ENCODE measurements at places on chromosomes 11 and 22.

DNA sequence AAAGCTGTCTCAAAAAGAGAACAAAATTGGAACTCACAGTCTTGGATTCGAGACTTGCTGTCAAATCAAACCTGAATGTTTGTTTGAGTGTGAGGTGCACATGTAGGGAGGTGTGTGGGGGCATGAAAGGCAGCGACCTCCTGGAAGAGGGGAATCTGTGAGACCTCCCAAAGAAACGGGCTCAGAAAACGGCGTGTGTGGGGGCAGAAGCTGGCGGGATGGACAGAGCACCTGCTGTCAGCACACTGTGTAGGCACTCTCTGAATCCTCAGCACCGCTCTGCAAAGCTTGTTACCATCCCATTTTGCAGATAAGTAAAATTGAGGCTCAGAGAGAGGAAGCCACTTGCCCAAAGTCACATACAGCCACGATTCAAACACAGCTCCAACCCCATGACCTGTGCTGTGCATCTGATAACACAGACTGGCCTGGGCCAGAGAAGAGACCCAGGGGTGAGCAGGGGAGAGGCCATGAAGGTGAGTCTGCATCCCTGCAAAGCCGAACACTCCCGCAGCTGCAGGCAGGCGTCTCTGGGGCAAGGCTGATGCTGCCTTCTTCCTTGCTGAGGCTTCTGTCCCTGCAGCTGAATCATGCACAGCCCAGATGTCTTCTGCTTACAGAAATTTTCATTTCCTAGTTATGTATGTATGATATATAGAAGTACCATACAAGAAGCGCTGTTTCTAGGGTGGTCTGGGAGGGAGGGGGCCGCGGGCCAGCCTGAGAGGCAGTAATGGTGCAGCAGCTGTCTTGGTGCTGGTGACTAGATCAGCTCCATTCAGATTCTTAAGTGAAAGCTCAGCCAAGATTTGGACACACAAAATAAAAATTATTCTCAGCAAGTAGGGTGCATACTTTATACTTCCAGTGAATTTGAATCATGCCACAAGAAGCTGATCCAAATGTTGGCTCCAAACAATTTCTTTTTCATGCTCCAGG, 67.3 kb upstream of the SHISAL1 start:
- DNase-seq = no peak

DNA sequence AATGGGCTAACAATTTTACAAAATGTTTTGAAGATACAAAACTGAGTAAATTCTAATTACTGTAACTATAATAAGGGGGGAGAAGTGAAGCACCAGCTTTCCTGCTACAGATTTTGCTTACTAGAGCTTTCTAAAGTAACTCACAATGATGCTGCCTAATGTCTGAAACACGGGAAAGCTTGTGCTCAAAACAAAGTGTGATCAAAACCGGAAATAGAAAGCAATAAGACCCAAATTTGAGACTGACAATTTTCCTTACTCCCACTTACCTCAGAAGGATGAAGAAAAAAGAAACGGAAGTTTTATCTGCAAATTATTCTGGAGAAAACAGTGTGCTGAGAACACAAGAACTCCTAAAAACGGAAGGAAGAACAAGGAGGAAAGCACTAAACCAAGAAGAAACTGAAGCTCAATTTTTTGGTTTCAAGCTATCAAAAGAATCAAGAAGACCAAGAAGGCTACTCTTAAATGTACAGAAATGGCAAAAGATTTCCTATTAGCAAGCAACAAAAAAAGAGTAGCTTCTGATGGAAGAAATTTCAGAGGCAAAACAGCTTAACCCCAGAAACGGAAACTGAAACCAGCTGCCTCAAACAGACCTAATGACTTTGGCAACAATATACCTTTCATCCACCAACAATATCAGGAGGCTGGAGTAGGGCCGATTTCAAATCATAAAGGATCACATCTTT, 33.4 kb downstream of the AMBRA1 start:
- DNase-seq = peak; percentile 43

GRCh38 chr11:123478352-123478987, 48.4 kb downstream of the GRAMD1B start:
- DNase-seq = no peak

GRCh38 chr22:50057278-50058060, 629 bp downstream of the TTLL8 start:
- no peak for DNase-seq

DNA sequence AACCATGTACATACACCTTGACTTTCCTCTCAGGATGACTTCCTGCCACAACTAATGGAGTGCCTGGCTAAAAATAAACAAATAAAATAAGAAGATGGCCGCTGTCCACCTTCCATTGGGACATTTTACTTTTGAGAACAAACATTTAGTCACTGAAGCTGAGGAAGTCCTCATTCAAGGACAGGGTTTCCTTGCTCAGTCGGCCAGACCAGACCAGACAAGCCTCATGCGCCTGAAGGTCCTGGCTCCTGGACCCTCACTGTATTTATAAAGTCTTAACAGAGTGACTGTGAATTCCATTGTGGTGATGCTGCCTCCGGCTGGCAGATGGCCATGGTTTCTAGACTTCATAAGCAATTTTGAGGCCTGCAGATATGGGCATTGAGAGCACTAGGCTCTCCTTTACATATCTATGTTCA, 114.5 kb downstream of the MAML2 start:
- no peak for DNase-seq

DNA sequence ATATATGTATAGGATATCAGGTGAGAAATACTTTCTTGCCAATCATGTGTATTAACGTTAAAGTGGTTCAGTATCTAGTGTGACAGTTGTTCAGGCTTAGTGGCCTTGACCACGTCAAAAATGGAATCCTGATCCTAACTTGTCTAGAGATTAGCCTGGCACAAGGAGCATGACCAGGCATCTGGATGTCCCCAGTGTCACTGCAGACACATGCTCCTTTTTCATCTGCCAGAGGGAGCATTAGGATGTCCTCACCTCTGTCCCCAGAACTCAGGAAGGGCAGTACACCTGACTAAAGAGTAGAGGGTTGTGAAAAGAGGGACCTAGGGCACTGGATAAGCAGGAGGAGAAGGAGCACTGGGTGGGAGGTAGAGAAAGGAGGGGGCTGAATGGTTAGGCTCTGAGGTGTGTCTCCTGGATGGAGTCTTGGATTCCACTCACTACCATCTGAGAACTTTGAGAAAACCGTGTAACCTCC, 40.9 kb upstream of the GGTLC2 start:
- DNase-seq = no peak

- no peak for DNase-seq
Observed at GRCh38 chr22:34866495-34867131, 199.3 kb upstream of the ISX start.

DNA sequence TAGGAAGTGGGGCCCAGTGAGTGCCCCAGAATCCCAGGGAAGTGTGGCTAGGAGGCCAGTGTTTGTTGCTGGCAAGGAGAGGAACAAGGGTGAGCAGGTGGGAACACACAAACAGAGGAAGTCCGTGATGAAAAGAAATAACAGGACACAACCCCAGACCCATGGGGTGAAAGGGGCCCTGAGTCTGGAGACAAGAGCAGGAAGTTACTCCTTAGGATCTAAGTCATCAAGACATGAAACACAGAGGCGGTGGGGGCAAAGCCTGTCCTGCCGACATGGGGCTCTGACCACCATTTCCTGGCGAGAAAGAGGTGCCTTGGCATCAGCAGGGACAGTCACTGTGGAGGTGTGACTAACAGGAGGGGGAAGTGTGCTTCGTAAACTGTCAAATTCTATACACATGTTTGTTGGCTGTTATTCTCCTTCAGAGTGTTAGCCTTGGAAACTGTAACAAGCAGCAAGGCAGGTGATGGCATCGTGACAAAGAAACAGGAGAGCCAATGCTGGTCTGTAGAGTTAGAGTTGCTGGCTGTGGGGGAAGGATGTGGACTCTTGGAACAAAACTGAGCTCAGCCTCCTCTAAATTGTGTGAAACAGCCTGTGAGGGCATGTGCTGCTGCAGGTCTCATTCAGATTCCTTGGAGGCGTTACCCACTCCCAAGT, 21.7 kb downstream of the CHST1 start:
- no peak for DNase-seq

DNA sequence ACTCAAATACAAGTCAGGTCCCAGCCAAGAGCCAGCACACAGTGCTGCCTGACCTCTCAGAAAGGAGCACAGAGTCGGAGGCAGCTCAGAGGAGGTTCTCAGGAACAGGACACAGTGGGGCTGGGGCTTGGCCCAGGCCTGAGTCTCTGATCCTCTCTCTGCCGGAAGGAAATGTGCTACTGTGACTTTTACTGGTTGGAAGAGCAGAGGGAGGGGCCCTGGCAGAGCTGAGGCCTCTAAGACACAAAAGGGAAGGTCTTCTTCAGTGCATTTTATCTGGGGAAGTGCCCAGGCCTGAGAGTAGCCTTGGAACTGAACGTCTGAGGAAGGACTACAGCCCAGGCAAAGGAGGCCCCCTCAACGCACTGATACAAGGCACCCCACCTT, 16.2 kb upstream of the CASTOR1 start:
- no peak for DNase-seq

DNA sequence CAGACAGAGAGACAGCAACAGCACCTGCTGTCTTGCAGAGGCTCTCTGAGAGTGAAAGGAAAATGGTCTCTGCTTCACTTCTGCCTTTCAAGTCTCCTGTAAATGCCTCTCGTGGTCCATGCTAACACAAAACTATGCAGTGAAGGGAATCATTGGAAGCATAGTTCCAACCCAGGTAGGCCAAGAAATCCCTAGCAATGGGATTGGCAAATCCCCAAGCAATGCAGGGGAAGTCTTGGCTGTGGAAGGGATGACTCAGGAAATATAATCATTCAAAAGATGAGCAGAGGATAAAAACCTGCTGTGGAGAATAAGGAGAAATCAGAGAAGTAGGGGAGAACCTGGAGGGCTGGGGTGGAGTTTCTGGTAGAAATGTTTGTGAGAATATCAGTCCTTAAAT, 216.1 kb upstream of the ZBED5 start:
- no peak for DNase-seq

- DNase-seq = no peak
Observed at GRCh38 chr11:111388842-111389241, 9.8 kb upstream of the POU2AF1 start.

- DNase-seq = no peak
Observed at GRCh38 chr22:25661073-25661472, 80.9 kb upstream of the MYO18B start.

DNA sequence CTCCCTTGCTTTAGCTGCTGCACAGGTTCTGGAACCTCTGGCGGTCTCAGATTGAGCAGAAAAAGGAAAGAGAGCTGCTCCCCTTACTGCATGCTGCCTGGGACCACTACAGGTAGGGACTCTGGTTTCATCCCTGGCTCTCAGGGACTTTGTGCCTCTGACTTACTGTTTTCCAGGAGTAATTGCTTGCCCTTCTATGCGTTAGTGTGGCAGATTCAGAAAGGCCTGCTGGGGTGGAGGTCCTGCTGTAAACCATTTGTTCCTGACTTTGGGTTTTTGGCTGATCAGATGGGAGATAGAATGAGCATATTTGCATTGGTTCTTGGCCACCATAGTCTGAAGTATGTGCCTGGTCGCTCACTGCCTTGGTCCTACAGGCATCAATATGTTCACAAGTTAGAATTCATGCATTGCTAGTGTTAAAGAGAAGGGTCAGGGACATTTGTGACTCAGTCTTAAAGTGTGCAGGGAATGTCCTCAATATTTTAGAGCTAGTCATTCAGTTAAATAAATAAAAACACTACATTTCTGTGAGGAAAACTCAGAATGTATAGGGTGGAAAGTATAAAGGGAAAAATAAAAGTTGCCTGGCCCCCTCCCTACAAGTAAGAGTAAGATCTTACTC, 78.0 kb downstream of the PISD start:
- DNase-seq = no peak

DNA sequence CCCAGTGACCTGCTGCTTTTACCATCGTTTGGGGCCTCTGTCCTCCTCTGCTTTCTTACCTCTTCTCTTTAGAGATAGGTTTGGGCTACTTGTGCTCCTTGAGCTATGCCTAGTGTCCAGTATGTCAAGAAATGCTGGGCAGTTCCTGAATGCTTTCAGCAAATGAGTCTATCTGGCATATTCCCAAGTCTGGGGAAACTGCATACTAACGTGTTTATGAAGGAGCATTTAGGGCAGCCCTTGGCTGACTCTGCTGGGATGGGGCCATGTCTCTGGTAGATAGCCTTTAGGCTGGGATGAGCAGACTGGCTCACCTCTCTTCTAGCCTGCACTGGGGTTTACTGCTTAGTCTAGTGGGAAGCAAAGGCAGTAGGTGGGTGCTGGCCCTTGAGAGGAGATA, 43.7 kb upstream of the SUSD2 start:
- DNase-seq = no peak

- DNase-seq = no peak
Observed at GRCh38 chr11:114293201-114293711, 2.9 kb upstream of the NNMT start.

DNA sequence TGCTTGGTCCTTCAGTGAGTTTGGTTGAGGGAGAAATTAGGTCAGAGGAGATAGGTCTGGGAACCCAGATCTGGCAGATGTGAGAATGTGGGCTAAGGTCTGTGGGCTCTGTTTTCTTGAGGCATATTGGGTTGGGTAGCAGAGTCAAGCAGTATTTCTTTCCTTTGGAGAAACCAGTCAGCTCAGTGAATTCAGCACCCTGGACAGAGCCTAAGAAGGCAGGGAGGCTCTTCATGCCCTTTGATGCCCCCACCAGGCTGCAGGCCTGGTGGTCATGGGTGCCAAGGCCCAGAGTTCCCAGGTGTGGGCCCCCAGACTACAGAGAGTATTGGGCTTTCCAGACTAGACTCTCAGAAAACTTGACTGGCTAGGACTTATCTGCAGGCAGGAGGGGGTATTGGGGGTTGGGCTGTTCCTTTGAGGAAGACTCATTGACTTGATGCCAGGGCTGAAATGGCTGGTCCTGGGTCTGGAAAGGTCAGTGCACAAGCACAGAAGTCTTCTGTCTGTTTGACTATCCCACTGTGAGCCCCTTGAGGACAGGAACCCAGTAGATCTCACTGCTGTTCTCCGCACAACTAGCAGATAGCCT, 45.3 kb upstream of the NECTIN1 start:
- no peak for DNase-seq

DNA sequence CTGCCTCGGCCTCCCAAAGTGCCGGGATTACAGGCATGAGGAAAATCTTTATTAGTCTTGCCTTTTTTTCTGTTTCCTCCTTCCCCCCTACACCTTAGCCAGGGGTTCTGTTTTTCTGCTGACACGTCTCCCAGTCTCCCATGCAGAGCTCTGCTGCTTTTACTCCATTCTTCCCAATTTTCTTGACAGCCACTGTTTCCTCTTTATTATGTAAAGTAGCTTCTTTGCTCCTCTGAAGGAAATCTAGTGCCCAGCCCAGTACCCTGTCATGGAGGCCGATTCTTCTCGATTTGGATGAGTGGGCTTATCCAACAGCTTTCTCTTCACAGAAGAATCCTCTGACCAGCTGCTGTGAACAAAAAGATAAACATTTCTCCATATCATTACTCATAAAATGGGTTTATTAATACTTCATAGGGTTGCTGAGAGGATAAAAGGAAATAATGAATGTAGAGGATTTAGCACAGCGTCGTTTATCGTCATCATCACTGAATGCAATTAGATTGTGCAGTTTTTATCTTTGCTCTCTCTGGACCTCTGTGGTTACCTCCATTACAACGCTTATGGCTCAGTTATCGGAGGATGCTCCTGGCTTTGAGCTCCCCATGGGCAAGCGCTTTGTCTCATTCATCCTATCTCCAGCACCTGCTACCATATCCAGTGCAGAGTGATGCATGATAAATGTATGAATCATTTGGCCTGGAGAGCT, 375.6 kb upstream of the C11orf87 start:
- no peak for DNase-seq
